ENCODE measurements at places on chromosomes 11 and 22.

- no peak for DNase-seq
These were observed 10.9 kb downstream of the OMP start for GRCh38 chr11:77113382-77114088.

DNA sequence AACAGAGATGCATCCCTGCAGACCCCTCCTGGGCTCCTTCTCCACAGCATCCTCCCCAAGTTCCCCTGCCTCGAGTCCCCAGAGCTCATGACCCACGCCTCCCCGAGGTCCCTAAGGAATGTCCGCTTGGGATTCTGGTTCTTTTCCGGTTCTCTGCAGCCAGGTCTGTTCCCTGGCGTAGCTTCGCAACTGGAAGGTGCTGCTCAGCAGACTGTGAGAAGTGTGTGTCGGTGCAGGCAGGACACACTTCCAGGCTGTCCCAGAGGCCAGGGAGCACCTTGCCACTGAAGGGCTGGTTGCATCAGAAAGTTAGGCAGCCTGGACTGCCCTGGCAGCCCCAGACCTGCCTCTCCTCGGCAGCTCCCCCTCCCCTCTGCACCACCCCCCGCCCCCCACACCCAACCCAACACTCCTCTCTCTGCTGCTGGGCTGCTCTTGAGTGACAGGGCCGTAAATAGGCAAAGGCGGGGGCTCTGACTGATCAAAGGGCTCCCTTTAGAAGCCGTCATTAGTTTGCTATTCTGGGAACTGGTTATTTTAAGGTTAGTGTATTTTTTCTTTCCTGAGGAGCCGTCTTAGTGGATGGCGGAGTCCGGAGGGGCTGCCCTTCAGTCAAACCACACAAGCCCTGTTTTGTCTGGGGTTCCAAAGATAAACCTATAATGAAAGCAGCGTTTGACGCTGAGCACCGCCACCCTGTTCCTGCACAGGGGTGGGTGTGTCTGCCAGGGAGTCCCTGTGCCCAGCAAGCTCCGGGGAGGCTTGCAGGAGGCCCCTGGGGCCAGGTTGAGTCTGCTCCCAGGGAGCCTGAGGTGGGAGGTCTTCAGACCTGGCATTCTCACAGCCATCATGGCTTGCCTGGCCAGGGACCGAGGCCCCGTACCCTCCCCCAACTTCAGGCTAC is 88.6 kb upstream of the KCNQ1OT1 start:
- no peak for DNase-seq

DNA sequence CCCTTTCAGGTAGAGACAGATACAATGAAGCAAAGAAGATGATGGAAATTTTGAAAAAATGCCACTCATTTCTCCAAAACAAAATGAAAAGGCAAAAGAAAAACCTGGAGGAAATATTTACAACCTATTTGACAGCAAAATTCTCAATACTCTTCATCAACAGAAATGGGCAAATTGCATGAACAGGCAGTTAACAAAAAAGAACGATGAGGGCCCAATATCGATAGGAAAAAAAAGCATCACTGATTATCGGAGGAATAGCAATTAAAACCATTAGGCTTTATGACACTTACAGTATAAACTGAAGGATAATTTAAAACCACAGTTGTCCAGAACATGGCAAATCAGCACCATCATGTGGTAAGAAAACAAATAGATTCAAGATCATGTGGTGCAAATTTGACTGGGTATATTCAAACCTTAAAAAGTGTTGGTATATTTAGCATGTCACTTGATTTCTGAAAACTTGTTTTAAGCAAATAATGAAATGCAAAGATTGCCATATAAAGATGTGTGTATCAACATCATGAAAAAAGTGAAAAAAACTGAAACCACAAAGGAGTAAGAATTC is 222.9 kb downstream of the BRD1 start:
- no peak for DNase-seq

GRCh38 chr22:44213489-44214043 is 32.8 kb downstream of the PARVG start:
- no peak for DNase-seq

GRCh38 chr11:8018484-8019313 is 31.6 kb downstream of the EIF3F start:
- peak; percentile 67 for DNase-seq

GRCh38 chr11:34492806-34493414 is 20.7 kb downstream of the ELF5 start:
- DNase-seq, result peak; percentile 20

DNA sequence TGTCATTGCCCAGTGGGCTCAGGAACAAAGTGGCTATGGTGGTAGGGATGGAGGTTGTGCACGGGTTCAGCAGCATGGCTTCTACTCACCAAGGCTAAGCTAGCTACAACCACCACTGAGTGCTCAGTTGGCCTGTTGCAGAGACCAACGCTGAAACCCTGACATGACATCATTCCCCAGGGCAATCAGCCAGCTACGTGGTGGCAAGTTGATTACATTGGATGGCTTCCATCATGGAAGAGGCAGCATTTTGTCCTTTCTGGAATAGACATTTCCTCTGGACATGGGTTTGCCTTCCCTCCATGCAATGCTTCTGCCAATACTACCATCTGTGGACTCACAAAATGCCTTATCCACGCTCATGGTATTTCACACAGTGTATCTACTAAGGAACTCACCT is 634.3 kb downstream of the OPCML start:
- no peak for DNase-seq

GRCh38 chr22:32469799-32470212 is 4.8 kb upstream of the FBXO7 start:
- DNase-seq, result no peak

DNA sequence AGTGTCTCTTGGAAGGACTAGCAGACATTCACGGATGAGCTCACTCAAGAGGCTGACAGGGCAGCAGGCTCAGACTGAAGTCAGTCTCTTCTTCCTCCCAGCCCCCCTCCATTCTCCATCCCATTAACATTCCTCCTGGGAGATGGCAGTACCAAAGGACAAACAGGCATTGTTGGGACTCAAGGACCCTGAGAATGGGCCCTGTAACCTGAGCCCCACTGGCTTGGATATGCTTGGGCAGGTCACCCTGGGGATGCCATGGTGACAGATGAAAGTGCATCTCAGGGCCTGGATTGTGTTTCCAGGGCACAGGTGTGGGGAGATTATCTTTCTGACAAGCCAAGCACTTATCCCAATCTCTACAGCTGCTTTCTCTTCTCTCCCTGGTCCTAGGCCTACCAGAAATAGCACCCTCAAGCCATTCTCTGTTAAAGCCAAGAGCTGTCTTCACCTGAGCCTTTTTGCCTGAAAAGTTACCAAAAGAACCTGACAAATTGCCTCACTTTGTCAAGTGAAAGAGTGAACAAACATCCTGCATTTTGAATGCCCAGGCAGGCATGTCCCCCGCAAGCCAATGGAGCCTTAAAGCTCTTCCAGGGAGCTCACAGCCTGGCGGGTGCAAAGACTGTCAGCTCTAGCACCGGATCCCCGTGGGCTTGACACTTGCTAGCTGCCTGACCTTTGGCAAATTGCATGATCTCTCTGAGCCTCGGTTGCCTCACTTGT is 366.0 kb upstream of the NARS2 start:
- no peak for DNase-seq

DNA sequence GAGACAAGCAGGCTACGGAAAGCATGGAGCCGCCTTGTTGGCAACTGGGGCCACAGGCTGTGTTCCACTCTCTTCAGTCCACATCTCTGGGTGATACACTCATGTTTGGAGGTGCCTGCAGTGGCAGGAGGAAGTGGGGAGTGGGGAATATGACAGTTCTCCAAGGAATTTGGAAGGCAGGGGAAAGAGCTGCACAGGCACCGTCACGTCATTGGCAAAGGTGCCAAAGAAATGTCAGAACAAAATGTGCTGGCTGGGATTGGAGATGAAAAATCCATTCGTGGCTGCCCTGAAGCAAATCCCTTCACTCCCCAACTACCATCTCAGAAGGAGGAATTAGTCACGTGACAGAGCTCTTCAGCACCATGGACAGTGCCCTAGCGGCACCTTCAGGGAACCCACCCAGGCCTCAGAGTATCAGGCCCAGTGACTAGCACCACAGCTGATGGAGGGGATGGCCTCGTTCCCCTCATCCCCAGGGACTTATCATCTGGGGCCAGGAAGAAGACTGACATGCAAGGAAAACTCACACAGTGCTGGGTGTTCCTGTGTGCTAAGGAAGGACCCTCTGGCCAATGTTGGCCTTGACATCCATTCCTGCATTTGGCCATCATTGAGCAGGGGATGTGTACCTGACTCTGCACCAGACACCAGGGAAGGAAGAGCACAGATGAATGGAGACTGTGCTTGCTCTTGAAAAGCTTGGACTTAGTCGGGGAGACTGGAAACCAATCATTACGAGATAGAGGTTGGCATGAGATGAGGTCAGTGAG is 48.5 kb upstream of the PRDM11 start:
- no peak for DNase-seq

All from activated CD4-positive, alpha-beta T cell treated with anti-CD3 and anti-CD28 coated beads for 4 hours (primary cell).